ENCODE measurements at places on chromosomes 6 and 20.

DNA sequence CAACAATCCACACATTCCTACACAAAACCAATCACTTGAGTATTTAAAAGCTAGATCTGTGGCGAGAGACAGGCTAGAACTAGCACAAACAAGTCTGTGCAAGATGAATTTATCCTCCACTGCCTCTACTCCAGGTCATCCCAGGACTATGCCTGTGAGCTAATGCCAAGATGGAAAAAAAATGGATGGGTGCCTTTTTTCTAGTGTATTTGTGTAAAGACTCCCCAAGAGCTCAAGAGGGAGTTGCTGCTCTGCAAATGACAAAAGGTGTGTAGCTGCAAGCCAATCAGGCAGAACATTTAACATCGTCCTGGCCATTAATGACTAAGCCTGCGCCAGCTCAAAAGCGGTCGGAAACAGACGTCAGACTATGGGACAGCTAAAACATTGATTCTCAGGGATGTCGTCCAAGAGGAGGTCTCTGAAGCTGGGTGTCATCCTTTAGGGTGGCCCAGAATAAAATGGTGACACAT lies 21.9 kb downstream of the ATXN1 start:
- no peak for DNase-seq

DNA sequence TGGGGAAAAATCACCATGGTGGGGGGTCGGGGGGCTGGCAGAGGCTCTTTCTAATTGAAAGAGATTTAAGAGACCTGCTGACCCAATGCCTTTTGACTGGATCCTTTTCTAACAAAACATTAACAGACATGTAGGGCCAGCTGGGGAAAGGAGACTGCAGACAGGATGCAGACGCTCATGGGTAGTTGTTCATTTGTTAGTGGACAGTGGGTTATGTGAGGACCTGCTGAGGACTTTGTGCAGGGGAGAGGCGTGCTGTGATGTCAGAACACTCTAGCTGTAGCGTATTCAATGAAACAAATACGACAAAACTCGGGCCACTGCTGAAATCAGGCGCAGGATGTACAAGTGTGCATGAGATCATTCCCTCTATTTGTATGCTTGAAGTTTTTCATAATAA lies 1.2 kb downstream of the IP6K3 start:
- no peak for DNase-seq

DNA sequence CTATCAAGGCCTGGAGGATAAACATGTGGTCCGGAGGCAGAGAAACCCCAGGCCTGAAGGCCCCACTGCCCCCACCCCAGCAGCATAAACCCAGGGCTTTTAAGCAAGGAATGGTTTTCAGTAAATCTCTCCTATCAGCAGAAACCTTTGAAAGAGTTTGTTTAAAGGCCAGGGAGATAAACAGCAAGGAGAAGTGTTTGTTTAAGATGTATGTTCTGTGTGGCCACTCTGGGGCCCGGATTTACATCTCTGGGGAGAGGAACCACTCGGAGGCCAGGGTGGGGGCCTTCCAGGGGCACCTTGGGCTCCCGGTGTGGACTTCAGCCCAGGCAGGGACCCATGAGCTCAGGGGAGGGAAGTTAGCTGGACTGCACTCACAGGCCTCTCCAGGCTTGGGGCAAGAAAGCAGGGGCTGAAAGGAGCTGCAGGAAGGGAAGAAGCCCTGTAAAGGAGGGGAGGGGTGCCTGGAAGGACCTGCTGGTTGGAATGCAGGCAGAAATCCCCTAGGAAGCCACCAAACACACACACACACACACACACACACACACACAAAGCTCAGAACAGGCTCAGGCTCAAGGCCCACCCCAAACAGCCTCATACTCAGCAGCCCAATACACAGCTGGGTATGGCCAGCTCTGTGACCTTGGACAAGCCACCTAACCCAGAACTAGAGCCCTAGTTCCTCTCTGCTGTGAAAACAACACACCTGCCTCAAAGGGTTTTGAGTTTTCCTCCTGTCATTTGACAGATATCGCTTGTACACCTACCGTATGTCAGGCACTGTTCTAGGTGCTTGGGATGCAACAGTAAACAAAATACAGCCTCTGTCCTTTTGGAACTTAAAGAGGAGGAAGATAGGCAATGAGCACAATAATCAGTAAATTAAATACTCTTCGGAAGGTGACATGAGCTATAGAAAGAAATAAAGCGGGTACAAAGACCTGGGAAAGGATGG lies 26.2 kb upstream of the FOXP4 start:
- DNase-seq = no peak

GRCh38 chr6:71259888-71260604 lies 28.6 kb upstream of the OGFRL1 start:
- no peak for DNase-seq

DNA sequence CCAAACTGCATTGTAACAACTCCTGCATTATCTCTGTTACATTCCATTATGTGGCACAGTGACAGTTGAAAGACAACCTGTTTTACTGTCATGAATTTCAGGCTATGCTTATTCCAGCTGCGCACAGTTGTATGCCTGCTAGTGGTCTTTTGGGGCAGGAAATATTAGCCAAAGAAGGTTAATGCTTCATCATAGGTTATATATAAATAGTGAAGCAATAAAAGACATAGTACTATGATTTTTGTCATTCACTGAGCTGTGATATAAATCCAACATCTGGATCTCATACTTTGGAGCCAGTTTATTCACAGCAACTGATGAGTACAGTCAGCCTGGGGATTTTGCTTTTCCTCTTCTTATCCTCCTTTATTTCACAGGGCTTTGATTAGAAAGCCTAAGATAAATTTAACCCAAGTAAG lies 55.6 kb downstream of the FILIP1 start:
- no peak for DNase-seq

GRCh38 chr6:46932526-46933319 lies 11.0 kb upstream of the ADGRF5 start:
- no peak for DNase-seq

GRCh38 chr6:54206510-54206909 lies 95.3 kb downstream of the MLIP start:
- DNase-seq = no peak

GRCh38 chr6:82603871-82604270 lies 240.3 kb downstream of the TPBG start:
- DNase-seq = no peak

GRCh38 chr6:163354085-163354484 lies 60.4 kb upstream of the QKI start:
- DNase-seq = no peak

DNA sequence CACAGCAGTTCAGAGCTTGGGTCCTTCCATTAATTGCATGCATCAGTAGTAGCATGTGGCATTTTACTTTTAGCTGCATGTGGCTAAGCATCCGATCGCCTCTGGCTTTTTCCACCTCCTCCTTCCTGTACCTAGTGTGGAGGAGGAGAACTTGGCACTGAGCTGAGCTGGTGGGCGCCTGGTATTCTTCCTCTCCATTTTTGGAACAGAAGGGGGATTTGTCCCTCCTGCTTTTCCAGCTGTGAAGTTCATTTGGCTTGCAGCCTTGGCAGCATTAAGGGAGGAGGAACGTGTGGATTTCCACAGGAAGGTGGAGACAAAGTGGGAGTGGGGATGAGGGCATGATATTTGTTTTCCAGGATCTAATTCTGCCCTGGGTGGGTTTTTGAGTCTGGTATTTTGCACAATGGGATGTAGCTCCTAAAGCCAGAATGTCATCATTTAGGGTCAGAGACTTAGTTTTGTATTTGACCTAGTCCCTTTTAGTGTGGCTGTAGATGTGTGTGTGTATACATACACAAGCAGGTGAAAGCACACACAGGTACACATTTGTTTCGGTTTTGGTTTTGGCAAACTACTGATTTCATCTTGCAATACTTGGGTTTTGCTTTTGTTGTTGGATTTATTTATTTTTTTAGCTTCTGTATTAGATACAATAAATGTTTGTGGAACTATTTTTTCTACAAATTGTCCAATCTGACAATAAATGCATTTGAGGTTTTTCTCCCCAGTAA lies 90.0 kb downstream of the SASH1 start:
- no peak for DNase-seq

DNA sequence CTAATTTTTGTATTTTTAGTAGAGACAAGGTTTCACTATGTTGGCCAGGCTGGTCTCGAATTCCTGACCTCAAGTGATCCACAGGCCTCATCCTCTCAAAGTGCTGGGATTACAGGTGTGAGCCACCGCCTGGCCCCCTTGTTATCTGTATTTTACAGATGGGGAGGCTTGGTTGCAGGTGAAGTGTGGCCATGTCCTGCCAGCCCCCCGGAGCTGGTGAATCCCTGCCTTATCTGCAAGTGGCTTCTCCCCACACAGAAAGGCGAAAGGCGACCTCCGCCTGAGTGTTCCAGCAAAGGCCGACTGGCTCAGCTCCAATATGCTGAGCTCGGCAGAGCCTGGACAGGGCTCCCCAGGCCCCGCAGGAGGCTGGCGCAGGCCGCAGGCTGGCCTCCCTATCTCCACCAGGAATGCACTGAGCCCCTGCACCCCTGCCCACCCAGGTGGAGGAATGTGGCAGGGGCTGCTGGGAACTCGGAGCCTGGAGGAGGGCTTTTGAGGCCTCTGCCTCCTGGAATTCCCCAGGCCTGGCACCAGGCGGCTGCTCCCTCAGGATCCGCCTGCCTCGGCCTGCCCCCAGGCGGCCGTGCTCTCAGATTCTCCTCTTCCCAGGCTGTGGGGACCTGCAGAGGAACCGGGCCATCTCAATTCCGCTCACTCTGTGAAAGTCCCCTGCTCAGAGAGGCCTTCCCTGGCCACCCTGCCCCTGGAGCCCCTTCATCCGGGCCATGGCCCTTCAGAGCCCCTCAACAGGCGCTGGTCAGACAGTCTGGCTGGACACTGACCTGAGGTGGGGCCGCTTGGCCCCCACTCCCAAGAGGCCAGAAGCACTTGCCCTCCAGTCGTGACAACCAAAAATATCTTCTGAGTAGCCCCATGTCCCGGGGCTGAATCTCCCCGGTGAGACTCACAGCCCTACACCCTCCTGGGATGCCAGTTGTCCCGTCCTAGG lies 9.3 kb upstream of the LAMA5 start:
- DNase-seq = no peak

- DNase-seq = peak; percentile 87
Measured at GRCh38 chr6:11732036-11732631, 46.5 kb downstream of the ADTRP start.

DNA sequence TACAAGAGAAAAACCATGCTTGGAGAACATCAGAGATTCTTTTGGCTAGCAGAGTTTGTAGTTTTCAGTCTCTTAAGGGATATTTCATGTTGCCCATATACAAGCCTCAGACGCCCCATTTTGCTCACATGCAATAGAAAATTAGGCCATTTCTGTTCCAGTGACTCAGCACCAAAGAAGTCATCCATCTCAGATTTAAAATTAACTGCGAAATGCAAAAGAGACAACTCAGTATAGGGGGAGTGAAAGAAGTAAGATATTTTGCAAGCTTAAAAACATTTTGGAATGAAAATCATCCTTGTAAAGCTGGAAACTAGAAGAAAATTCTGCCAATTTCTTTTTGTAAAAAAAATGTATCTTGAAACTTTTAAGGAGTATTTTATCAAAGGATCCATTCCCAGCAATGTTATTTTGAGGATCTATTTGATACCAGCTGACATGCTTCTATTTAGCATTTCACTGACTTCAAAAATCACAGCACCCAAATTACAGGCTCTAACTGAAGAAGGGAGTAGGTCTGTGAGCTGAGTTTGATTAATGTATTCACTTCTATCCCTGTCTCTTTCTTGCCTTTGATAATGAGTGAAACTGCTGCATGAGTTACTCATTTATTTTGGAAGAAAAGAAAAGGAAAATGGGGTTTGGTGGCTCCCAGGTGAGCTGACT lies 223.7 kb upstream of the SULF2 start:
- DNase-seq = no peak

GRCh38 chr20:417801-418342 lies 9.8 kb downstream of the RBCK1 start:
- no peak for DNase-seq

DNA sequence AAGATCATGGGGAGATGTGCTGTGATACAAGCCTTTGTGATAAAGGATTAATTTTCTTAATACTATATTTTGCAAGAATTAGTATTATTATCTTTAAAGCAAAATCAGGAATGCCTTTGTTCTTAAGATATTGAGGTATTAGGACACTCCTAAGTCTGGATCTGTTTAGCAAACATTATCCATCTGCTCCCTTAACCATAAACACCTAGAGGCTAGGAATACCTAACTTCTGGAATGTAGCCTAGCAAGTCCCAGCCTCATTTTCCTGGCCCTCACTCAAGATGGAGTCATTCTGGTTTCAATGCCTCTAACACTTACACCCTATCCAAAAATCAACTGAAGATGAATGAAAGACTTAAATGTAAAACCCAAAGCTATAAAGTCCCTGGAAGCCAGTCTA lies 106.3 kb upstream of the GJE1 start:
- DNase-seq = no peak

GRCh38 chr20:35600993-35601973 lies 14.3 kb upstream of the SPAG4 start:
- peak; percentile 79 for DNase-seq

DNA sequence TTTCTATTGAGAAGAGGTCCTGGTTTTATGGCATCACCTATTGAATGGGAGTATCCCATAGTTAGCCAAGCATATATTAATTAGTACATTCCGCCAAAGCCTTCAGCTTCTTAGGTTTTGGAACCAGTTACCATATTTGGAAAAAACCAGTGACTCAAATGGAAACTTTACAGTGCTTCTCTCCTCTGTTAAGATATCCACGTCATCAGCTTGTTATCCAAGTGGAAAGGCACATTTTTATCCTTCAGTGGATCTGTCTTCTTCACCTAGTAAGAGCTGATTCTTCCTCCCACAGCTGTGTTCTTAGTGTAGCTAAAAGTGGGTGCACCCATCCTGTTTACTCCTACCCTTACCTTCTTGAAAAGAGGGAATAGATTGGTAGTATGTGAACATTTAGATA lies 34.5 kb downstream of the TPD52L1 start:
- no peak for DNase-seq

DNA sequence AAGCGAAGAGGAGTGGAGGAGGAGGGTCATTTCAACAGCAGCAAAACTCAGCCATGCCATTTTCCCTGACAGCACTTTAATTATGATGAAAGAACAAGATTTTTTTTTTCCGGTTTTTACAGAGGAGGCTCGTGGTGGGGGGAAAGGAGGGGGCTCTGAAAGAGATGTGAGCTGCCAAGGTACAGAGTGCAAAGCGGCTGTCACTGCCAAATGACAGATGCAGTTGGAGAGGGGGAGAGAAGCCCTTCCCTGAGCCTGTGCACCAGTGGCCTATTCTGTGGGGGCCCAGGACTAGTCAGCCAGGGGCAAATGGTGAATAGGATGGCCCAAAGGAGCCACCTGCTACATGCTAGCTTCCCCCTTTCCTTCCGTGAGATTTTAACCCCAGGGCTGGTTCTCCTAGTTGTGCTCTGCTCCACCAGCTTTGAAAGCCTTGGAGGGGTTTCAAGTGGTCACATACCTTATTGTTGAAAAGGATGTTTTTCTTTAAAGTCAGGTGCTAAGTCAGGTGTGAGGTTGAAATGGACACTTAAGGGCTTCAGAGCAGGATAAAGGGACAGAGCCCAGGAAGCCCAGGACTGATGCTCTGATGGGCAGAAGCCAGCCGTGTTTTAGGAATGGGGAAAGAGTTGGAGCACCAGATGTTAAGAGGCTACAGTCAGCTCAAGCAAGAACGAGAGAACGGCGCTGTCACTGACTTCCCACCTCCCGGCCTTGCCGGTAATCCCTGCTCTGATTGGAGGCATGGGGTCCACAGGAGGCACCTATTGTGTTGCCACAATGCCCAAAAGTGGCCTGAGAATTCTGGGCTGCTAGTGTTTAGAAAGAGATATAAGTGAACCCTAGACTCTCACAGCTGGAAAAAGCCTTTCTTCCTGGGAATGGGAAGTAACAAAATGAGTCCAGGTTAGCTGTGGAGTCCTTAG lies 24.8 kb downstream of the GNAS start:
- no peak for DNase-seq

GRCh38 chr6:166507809-166508564 lies 78.5 kb downstream of the RAMACL start:
- DNase-seq = no peak

All from stimulated activated CD4-positive, alpha-beta T cell treated with anti-CD3 and anti-CD28 coated beads, Interleukin-1b, Interleukin-23, amount 100 ng/mL, for 48 hours (primary cell).